ENCODE measurements at places on chromosomes 1 and 21.

DNA sequence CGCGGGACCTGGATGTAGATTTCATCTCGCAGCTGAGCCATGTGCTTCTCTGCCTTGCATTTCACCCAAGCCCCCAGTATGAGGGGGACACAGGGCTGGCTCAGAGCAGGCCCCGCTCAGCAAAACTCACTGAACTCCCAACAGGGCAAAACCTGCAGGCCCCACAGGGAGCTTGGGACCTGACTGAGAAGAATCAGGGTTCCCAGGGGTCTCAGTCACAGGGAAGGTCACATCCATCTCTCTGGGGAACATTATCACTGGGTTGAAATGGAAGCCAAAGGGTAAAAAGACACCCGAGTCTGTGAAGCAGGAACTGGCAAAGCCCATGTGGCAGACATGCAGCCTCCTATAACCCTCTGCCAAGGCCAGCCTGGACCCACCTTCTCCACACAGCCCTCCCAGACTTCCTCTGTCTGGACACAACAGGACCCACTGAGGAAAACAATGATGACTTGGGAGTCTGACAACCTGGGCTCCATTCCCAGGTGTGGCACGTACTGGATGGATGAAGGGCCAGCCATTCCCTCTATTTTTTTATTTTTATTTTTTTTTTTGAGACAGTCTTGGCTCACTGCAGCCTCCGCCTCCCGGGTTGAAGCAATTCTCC, 11.7 kb downstream of the HSPG2 start:
- DNase-seq = no peak

- DNase-seq = no peak
Observed at GRCh38 chr21:44555200-44555875, 3.3 kb downstream of the KRTAP10-3 start.

- no peak for DNase-seq
Observed at GRCh38 chr1:178243119-178243518, 149.2 kb downstream of the RASAL2 start.

DNA sequence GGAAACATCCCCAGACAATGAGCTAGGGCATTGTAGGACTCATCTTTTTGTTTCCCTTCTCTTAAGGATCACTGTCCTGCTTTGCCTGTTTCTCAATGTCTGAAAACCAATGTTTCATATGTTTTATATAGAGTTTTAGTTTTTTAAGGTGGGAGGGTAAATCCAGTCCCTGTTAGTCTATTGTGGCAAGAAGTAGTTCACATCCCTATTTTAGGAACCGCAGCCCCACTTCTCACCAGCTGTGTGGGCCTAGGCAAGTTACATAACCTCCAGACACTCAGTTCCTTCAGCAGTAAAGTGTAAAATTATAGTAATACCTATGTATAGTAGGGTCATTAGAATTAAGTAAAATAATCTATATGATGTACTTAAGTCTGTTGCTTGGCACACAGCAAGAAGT, 105.8 kb upstream of the WLS start:
- no peak for DNase-seq

DNA sequence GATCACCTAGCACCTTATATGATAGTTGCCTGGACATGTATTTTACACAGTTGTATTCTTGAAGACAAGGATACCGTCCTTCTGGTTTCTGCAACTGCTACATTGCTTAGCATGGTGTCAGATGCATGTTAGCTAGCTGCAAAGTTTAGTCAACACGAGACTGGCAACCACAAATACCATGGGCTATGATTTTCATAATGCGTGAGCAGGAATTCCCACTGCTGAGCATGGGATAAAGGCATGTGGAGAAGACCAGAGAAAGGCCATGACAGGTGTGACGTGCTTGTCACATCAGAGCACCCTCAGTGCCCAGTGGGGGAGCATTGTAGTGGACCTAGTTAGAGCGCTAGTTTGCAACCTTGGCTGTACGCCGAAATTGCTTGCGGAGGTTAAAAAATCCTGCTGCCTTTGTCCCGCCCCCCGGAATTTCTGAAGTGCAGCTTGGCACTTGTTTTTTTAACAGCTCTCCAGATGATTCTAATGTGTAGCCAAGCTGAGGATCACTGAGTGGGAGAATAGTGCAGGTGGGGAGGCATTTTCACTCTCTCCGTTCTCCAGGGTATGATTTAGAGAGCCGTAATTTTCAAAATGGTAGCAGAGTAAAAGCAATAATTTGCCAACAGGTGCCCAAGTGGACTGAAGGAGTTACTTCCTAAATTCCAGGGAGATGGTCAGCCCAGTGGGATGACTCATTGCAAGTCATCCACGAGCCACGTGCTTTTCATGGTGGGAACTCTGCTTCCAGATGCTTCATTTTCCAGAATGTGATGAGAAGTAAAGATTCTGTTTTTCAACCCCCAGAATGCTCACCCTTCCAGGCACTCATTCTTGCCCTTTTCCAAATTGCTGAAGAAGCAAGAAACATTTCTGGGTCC, 81.0 kb downstream of the CNIH3 start:
- no peak for DNase-seq

- no peak for DNase-seq
Observed at GRCh38 chr1:172915271-172915670, 135.5 kb downstream of the TNFSF18 start.

GRCh38 chr1:55827350-55827749, 612.2 kb upstream of the USP24 start:
- DNase-seq = no peak

DNA sequence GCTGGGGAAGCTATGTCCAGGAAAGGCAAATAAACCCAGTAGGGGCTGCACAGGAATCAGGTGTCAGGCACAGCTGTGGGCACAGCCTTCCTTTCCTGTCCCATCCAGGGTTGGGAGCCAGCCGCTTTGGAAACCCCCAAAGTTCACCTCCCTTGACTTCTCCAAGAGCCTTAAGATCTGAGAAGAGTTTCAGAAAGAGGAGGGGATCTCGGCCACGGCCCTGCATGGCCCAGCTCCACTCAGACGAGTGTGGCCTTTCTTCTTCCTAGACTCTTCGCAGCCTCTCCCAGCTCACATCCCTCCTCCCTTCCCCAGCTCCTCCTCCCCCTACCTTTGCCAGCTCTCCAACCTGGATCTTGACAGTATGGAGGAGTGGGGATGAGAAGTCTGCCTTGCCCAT, 36.7 kb downstream of the RHBG start:
- DNase-seq = no peak

DNA sequence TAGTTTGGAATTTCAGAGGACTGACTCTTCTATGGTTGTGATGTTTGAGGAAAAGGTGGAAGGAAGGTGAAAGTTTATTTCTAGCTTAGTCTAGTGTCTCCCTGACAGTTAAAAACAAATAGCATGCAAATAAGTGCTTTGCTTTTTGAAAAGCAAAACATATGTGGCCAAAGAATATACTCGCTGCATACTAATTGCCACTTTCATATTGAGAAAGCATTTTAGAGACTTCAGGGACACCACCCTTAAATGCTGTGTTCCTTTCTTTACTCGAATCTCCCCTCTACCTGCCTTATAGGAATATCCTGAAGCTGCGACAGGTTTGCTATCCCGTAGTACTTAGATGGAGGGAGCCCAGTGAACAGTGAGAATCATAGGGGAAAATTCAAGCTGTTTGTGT, 23.2 kb downstream of the GLUL start:
- no peak for DNase-seq

DNA sequence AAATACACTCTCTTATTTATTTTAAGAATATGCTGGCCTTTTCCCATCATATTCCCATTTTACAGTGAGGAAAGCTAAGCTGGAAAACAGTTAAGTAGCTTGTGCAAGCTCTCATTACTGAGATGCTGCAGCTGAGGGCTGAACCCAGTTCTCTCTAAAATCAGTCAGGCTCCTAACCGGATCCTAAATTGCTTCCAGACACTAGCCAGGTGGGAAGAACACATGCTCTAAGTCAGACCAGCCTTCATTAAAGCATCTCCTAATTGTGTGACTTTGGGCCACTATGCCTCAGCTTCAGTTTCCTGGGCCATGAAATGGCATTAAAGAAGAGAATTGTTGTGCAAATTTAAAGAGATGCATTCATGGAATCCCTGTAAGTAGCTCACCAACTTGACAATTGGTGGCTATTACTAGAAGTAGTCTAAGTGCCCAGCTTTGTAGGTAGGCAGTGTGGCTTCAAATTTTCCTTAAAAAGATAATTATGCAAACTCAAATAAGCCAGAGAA, 228.4 kb downstream of the DAB1 start:
- no peak for DNase-seq

DNA sequence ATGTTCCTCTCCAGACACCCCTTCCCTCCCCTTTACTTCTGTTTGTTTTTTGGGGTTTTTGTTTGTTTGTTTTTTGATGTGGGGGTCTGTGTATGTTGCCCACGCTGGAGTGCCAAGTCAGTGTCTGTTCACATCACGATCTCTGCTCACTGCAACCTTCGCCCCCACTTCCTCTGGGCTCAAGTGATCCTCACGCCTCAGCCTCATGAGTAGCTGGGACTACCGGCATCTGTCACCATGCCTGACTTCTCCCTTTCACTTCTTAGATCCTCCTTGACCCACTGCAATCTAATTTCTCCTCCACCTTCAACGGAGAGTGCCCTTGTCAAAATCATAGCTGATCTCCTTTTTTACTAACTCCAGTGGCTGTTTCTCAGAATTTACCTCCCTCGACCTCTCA, 100.7 kb upstream of the KIF26B start:
- DNase-seq = no peak

DNA sequence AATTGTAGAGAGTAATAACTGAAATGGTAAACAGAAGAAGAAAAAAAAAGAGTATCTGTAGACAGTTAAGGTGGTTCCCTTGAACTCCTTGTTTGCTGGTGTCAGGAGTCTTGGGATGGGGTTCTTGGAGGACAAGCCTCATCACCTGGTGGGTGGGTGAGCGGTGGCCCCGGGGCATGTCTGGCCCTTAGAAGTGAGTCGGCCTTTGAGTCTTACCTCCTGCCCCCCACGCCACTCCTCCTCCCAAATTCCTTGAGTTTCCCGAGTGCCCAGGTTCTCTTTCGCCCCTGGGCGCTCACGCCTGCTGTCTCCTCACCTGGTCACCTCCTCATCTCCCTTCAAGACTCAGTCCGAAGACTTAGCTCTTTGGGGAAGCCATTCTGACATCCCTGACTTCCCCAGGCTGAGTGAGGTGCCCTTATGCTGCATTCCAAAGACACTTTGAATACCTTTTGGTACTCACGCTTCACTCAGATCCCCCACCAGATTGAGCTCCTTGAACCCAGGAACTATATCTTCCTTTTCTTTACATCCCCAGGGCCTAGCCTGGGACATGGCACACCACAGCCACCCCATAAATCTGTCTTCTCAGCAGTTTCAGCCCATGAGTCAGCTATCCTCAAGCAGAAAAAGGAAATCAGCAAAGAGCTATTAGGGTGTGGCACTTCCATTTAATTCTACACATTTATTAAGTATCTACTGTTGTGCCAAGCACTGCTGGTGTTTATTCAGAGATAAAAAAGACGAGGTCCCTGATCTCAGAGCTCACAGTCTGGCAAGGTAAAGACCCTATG, 13.5 kb upstream of the IKBKE start:
- no peak for DNase-seq

GRCh38 chr1:2951856-2952255, 69.4 kb upstream of the ACTRT2 start:
- DNase-seq = no peak

- DNase-seq = no peak
Observed at GRCh38 chr1:197989058-197989457, 71.9 kb downstream of the LHX9 start.

DNA sequence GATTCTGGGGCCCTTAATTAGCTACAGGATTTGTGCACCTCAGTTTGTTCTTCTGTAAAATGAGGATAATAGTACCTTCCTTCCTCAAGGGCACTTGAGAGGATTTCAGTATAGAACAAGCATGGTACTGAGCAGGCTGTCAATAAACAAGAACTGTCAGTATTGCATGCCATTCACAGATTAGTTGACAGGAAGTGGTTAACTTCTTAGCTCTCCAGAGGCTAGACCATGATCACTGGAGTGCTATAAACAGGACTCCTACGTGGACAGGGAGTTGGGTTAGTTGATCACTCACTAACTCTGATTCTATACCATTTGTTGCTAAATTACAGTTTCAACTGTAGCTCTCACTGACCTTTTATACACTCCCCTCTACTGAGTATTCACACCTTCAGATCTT, 126.2 kb upstream of the DAB1 start:
- DNase-seq = no peak

DNA sequence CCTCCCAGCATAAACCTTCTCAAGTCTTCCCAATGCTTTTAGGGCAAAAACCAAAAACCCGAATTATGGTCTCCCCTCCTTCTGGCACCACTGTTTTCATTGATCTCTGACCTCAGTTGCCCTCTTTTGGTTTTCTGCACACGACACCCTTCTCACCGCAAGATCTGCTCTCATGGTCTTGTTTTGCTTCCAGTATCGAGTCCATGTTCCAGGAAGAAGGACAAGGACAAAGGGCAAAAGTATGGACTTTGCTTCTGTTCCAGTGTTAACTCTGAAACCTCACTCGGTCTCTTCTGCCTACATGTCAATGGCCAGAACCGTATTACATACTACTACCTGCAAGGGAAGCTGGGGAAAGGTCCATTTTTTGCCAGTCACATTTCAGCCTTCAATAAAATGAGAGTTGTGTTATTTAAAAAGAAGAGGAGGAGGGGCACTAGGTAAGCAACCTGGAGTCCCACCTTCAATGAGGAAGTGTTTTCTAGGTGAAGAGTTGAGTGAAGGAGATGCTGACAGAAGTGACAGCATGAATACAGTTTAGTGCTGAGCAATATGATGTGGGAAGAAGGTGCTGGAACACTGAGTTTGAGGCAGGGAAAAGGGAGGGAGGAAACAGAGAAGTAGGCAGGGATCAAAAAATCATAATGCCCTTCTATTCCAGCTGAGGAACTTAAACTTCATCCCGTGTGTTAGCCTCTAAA, 183.4 kb downstream of the FGGY start:
- DNase-seq = no peak

DNA sequence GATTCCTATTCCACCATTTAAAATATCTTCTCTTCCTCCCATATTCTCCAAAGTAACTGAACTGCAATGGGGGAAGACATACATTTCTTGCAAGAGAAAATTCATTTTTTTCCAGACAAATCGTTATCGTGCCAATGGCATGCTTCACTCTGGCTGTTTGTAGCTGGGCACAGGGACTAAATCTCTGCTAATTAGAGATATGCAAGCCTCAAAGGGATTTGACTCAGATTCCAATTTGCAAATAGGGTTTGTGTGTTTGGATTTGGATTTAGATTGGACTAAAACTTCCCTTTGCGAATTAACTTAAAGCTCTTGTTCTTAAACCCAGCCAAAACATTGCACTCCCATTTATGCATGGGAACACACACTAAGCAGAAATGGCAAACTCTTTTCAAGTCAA, 276.2 kb upstream of the DUSP10 start:
- DNase-seq = no peak

DNA sequence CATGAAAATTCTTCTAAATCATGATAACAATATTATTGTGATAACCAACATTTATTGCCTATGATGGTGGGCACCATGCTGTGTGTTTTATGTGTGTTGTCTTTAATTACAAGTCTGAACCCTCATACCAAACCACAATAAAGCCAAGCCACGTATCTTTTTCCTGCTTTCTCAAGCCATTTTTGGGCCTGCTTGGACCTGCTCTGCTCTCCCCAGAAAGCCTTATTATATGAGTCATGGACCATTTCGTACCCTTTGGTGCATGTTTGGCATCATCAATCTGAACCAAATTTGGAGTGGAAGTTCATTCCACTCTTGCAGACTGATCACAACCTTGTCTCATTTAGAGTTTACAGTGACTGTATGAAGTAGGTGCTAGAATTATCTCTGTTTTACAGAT, 87.3 kb upstream of the CD53 start:
- DNase-seq = no peak

Measured in dorsolateral prefrontal cortex (tissue), 122 donors.